ENCODE measurements at places on chromosomes 11 and 22. TPM values are rescaled to one million over a fixed set of nuclear protein-coding genes. Genes with fewer than 3 reads are reported as not detected.

DNA sequence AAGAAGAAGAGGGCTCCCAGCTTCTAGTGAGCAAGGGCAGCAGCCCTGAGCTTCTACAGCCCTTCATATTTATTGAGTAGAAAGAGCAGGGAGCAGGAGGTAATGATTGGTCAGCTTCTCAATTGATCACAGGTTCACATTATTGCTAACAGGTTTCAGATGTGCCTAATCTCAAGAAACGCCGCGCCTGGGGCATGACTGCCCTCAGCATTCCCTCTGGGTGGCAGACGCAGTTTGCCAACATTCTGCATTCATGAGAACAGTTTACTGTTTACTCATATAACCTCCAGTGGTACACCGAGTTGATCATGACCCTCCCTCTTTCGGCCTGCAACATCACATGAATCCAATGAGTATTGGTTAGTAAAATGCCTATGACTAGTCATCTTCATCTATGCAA lies 4.7 kb upstream of the ZNF74 start:
- no peak for DNase-seq

Gene GTSE1
- total RNA-seq: 48.0 TPM

DNA sequence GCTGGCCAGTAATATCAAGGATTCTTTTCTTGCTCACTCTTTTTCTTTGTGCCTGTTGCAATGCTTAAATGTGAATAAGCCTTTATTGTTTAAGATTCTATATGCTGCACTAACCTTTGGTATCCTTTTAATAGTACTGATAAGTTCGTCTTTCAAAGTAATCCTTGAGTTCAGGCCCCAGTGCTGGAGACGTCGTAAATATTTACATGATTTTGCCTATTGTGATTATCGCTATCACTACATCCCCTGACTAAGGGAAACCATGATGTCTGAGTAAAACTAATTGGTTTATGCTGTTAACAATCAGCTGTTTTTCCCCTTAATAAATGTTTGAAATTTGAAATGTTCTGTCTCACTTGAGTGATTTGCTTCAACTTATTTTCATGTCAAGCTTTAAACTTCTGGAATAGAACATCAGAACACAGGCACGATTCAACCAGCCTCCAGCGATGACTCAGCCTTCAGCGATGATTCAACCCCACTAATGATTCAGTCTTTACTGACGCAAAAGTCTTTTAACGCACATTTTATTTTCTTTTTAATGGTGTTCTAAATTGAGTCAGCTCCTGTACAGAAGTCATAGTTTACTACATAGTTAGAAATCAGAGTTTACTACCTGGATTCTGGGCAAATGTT lies 3.9 kb downstream of the HTATIP2 start:
- peak; percentile 44 for DNase-seq

- no peak for DNase-seq
Observed at GRCh38 chr22:42010778-42011177, 12.2 kb downstream of the WBP2NL start.

DNA sequence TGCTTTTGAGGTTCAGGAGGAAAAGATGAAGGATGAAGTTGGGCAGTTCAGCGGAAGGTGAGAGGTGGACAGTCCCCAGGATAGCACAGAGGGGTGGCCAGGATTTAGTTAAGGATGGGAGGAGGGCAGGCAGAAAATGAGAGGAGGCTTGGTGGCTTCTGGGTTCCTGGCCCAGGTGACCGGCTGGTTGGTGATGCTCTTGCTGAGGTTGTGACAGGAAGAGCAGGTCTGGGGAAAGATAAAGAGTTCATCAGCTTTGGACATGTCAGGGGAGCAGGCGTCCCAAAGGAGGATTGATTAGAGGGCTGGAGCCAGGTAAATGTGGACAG lies 27.6 kb upstream of the P2RY2 start:
- no peak for DNase-seq

- no peak for DNase-seq
Observed at GRCh38 chr11:16088774-16089173, 267.6 kb downstream of the SOX6 start.

- peak; percentile 60 for DNase-seq
Observed at GRCh38 chr11:96012086-96012824, 88.3 kb upstream of the MTMR2 start.

DNA sequence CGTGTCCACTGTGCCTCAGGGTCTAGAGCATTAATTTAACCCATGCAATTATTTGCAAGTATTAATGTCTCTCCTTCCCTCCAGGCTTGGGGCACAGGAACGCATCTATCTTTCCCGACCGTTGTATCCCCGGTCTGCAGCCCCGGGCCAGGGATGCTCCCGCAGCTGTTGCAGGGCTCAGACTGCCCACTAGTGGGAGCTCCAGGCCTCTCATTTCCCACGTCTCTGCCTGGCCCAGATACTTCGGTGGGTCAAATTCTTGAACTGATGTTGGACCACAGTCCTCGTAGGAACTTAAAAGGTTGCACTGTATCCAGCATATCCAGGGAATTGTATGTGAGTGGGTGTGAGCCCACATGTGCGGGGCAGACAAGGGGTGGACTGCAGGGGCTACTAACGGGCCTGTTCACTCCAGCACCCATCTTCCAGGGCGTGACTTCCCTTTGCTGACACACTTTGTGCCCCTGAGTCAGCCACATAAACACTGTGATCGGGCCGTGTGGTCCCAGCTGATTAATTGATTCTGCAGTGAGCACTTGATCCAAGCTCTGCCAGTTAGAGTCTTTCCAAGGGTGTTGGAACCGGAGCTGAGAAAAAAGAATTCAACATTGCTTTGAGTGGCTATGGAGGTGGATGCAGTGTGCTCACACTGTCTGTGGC lies 451.3 kb downstream of the TBC1D22A start:
- DNase-seq: peak; percentile 47

Gene UBE2L3
- 65.8 TPM for total RNA-seq

Gene GSTT2B
- 3.6 TPM for total RNA-seq

DNA sequence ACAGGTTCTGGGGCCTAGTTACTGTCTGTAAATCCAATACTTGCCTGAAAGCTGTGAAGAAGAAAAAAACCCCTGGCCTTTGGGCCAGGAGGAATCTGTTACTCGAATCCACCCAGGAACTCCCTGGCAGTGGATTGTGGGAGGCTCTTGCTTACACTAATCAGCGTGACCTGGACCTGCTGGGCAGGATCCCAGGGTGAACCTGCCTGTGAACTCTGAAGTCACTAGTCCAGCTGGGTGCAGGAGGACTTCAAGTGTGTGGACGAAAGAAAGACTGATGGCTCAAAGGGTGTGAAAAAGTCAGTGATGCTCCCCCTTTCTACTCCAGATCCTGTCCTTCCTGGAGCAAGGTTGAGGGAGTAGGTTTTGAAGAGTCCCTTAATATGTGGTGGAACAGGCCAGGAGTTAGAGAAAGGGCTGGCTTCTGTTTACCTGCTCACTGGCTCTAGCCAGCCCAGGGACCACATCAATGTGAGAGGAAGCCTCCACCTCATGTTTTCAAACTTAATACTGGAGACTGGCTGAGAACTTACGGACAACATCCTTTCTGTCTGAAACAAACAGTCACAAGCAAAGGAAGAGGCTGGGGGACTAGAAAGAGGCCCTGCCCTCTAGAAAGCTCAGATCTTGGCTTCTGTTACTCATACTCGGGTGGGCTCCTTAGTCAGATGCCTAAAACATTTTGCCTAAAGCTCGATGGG lies 13.5 kb downstream of the PIK3IP1 start:
- no peak for DNase-seq

Gene PPP6R2
- total RNA-seq: 50.0 TPM

DNA sequence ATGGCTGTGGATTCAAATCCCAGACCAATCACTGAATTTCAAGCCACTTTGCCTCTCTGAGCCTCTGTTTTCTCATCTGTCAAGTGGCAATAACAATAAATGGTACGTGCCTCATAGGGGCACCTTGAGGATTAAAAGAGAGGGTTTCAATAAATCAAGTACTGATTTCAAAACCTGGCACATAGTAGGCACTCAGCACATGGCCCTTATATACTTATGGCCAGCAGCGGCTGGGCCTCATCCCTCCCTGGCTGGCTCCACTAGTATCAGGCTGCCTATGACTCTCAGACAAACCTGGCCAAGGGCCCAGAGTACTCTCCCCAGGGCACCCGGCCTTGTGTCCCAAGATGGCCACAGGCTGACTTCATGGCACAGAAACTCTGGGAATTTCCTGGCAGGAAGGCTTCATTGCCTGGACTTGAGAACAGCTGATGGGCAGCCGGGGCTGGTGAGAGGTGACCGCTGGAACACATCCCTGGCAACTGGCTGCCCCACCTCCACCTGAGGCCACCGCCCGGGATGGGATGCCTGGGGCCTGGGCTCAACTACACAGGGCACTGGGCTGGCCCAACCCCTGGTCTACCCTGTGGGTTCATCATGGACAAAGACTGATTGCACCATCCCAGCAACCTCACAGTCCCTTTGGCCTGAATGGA lies 3.4 kb downstream of the FADS3 start:
- no peak for DNase-seq

DNA sequence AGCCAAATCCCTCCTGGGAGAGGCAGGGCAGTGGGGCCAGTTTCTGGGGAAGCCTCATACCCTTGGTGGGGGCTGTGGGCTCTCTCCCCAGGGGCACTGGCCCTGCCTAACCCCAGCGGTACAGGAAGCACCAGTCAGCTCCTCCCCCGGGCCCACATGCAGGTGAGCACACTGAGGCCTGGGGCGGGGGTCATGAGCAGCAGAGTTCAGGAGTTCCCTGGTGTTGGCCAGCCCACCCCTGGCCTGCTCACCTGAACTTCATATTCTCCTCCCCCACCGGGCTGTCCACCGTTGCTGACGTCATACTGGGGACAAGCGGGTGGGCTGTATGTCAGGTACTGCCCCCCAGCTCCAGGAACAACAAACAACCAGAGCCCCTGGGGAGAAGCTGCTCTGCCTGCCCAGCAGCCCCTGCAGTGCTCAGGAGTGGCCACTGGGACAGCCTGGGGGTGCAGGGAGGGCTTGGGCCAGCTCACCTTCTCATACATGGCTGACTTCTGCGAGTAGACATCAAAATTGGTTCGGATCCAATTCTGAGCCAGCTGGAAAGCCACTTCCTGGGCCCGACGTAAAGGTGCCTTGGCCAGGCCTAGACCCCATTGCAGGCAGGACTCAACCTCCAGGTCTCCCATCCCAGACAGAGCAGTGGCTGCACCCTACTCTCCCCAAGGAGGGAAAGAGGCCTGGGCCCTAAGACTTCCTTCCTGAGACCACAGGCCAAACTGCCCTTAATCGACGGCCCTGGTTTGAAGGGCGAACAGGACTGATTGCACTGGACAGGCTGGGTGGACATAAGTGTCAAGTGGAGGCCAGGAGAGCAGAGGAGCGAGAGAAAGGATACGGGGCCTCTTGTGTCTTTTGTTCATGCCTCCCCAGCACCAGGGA lies 20.8 kb downstream of the TREH start:
- peak; percentile 19 for DNase-seq

Gene SLC17A6
- total RNA-seq: not detected

- DNase-seq: no peak
Observed at GRCh38 chr11:60936467-60937143, 12.3 kb downstream of the TMEM132A start.

DNA sequence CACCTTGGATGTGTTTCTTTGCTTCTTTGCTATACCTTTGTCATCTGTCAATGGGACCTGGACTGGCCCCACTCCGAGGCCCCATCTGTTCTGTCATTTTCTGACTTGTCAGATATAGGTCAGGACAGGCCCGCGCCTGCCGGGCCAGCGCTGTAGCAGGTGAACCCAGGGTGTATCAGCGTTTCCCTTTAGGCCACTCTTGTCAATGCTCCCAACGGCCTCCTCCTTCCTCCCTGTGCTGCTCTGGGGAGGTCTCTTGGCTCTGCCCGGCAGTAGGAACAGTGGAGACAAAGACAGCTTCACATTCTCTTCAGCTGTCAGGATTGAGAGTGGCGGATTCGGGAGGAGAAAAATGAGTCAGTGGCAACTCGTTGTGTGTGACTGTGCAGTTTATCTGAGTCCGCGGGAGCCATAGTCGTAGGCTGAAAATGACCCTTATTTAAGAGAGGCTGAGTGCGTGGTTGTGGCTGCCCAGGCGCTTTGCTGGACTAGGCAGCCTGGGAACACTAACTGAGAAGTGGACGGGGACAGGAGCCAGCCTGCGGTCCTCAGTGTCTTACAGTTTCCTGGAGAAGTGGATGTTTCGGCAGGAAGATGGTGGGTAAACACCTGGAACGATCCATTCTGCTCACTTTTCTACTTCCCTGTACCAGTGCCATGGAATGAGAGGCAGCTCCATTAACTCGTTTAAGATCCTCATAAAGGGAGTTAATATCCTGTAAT lies 102.3 kb downstream of the PRR5L start:
- DNase-seq: no peak

GRCh38 chr11:1129143-1129610 lies 28.6 kb upstream of the MUC5AC start:
- peak; percentile 1 for DNase-seq

- DNase-seq: no peak
Observed at GRCh38 chr11:22890227-22890626, 30.0 kb upstream of the CCDC179 start.

GRCh38 chr11:63945477-63946163 lies 6.8 kb downstream of the NAA40 start:
- DNase-seq: peak; percentile 73

GRCh38 chr11:117792241-117792640 lies 4.8 kb downstream of the DSCAML1 start:
- DNase-seq: no peak

Gene POTEH
- not detected for total RNA-seq

- no peak for DNase-seq
Observed at GRCh38 chr11:132444911-132445310, 1074.5 kb downstream of the NTM start.

- no peak for DNase-seq
Observed at GRCh38 chr11:44338698-44339529, 29.0 kb upstream of the ALX4 start.

DNA sequence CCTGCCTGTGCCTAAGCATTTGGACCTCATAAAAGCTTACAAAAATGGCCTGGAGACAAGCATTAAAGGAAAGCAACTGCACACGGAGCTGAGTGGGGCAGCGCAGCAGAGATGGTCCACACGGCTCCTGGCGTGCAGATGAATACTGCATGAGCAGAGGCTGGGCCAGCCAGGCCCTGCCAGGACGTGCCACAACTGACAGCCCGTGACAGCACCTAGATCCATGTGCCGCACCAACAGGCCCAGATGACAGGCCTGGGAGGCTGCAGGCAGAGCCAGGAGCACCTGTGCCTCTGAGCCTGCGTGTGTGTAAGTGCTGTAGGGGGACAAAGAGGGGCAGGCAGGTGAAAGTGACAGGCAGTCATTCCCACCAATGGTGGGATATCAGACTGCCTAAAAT lies 33.4 kb downstream of the MICAL3 start:
- DNase-seq: no peak

DNA sequence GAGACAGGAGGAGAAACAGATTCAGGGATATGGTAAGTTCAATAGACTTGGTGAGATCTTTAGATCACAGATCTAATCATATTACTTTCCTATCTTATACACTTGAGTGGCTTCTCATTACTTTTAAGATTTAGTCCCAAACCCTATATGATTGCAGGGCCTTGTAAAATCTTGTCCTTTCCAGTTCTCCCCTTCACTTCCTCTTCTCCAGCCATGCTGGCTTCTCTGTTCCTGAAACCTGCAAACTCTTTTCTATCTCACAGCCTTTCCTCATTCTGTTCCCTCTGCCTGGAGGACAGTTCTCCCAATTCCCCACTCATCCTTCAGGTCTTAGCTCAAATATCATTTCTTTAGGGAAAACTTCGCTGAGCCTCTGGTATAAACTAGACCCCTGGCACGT lies 65.9 kb upstream of the BIRC3 start:
- no peak for DNase-seq

All from Calu3 (cell line).